Karpas-422 (cell line): ENCODE measurements at places on chromosomes 7 and 10. TPM values are rescaled to one million over a fixed set of nuclear protein-coding genes. Genes with fewer than 3 reads are reported as not detected.

- no peak for DNase-seq
These were observed 13.1 kb downstream of the PLEKHS1 start for GRCh38 chr10:113764582-113764981.

- DNase-seq, result peak; percentile 55
These were observed 140.4 kb downstream of the PIP4K2A start for GRCh38 chr10:22573820-22574569.

DNA sequence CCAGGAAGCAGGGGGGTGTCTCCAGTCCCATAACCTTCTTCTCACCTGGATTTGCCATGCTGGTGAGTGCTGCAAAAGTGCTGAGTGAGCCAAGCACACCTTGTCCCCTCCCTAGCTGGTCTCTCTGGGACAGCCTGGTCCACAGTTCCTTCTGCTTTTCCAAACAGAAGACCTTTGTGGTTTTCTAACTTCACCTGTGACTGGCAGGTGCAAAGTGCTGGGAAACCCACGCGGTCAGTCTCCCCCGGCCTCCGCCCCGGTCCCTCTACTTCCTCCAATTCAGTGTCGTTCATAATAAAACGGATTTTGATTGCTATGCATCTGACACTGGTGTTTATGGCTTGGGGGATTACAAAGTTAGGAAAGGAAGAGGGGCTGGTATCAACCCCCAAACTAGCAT lies 37.1 kb downstream of the RBAK start:
- no peak for DNase-seq

DNA sequence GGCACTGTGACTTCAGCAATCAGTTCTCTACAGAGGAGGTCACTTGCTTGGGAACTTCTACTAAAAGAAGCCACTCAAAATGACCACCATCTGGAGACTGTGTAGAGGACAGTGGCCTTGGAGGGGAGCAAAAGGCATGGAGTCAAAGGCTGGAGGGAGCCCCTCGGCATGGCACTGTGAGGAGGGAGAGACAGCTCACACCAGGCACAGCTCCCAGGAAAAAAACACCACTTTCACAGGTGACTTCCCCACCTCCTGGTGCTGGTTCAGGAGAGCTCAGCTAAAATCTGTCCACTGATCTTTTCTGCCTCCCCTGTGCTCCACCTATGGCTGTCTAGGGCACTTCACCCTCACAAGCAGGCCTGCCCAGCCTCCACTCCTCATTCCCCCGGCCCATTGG lies 649.4 kb upstream of the MGMT start:
- no peak for DNase-seq

DNA sequence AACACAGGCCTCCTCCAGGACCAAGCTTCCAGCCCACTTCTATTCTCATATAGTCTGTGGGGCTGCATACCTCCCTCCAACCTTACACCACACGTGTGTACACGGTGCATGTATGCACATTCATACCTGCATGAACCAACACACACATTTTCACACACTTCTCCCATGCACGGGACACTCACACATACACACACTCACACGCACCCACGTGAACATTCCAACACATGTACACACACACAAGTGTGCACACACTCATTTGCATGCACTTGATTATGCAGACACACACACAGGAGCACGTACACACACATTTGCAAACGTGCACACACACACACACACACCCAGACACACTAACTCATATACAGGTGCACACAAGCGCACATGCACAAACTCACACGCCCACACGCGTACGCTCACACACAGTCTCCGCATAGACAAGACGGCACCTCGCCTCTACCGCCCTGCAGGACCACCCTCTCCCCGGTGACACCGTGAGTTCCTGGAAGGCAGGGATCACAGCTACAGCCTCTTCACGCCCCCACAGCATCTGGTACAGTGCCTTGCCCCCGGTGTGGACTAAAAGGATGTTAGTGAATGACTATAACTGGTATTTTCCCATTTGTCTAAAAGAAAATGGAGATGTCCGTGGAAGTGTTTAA lies 263.8 kb downstream of the PTPRN2 start:
- DNase-seq, result no peak

- no peak for DNase-seq
These were observed 393.5 kb upstream of the ADARB2 start for GRCh38 chr10:2130705-2131305.

DNA sequence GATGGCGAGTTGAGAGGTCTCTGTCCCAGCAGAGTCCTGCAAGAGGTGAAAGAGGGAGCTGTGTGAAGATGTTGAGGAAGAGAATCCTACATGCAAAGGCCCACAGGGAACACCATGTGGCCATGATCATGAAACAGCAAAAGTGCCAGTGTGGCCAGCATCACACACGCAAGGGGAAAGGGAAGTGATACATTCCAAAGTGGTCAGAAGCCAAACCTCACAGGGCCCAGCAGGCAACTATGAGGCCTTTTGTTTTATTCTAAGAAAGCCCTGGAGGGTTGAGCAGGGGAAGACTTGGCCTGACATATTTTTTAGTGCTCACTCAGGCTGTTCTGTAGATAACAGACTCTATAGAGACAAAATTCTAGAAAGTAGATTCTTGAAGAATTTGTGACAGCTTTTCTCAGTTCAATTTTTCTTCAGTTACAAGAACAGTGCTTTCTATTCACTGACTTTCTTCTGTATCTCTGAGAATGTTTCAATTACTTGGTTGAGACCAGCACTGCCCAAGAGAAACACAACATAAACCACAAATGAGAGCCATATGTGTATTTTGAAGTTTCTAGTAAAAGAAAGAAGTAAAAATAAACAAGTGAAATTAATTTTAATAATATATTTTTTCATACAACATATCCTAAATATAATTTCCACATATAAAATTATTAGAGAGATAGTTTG lies 82.3 kb downstream of the HTR7 start:
- no peak for DNase-seq

DNA sequence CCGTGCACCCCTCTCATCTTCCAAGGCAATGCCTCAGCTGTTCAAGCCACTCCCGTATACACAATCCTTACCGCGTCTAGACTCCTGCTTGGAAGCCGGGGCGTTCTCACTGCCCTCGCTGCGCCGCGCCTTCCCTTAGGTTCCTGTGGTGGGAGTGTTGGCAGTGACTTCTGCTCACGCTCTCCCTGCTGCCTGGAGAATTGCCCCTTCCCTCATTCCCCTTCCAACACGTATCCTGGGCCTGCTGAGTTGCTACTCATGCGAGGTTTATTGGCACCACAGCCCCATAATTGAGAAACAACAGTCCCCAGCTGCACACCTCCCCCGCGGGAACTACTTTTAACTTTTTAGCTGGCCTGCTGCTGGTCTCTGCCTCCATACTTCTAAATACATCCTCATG lies 31.9 kb downstream of the RBM17 start:
- no peak for DNase-seq

GRCh38 chr10:99143011-99143410 lies 92.6 kb downstream of the HPSE2 start:
- no peak for DNase-seq

- peak; percentile 87 for DNase-seq
These were observed 117.3 kb downstream of the PRKAG2 start for GRCh38 chr7:151759591-151760042.

GRCh38 chr7:89021741-89022140 lies 226.2 kb upstream of the TEX47 start:
- no peak for DNase-seq

DNA sequence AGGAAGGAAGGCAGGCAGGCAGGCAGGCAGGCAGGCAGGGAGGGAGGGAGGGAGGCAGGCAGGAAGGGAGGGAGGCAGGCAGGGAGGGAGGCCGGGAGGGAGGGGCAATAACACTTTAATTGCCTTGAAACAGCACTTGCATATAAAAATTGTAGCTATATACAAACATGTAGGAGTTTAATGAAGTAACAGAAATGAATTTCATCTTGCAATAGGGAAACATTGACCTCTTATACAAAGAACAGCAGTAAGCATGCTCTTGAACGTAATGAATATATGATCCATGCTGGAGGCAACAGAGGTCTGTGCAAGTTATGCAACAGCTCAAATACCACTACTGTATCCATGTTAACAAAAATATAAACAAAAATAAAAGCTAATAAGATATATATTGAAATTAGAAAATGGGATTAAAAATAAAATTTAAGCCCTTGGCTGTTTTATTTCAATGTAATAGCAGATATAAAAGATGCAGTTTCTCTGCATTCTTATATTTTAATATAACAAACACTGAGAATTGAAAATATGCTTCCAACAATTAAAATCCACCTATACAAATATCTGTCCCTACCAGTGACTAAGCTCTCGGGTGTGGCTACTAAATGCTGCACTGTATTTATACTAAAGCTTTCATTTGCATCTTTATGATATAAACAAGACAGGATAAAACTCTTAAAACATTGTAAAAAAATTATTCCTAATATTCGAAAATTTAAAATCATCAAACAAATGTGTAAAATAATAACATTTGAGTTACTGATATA lies 50.3 kb downstream of the CACNA2D1 start:
- DNase-seq, result no peak

- DNase-seq, result no peak
These were observed 678.2 kb downstream of the GRM8 start for GRCh38 chr7:126574276-126575250.

DNA sequence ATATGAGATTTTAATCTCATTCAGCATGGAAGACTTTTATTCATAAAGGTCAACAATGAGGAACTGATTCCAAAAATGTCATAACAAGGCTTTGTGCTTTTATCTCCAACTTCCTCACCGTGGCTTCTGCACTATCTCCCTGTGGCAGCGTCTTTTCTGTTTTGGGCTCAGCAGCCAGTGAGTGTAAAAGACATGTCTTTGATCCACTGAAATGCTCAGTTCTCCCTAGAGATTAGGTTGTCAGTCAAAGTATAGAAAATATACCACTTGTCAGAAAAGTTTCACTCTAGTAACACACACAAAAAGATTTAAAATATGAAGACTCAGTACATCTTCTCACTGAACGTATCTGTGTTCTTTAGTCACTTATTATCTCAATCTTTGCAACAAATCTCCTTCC lies 901.8 kb upstream of the ZWINT start:
- no peak for DNase-seq

DNA sequence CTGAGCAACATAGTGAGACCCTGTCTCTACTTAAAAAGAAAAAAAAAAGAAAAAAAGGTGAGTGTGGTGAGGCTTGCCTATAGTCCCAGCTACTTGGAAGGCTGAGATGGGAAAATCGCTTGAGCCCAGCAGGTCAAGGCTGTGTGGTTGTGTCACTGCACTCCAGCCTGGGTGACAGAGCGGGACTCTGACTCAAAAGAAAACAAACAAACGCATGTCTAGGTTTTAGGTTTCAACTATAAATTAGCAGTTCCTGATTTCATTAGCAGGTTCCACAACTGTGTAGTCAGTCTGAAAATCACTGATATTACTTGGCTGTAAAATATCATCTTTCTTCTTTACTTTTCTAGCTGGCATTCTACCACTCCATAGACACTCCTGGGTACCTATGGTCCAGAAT lies 155.7 kb upstream of the HGF start:
- DNase-seq, result no peak

GRCh38 chr7:36036590-36036989 lies 116.5 kb upstream of the EEPD1 start:
- no peak for DNase-seq

GRCh38 chr7:149205690-149206381 lies 10.5 kb downstream of the ZNF282 start:
- DNase-seq, result no peak

- DNase-seq, result peak; percentile 48
These were observed 479 bp downstream of the PNPLA8 start for GRCh38 chr7:108525327-108525984.

DNA sequence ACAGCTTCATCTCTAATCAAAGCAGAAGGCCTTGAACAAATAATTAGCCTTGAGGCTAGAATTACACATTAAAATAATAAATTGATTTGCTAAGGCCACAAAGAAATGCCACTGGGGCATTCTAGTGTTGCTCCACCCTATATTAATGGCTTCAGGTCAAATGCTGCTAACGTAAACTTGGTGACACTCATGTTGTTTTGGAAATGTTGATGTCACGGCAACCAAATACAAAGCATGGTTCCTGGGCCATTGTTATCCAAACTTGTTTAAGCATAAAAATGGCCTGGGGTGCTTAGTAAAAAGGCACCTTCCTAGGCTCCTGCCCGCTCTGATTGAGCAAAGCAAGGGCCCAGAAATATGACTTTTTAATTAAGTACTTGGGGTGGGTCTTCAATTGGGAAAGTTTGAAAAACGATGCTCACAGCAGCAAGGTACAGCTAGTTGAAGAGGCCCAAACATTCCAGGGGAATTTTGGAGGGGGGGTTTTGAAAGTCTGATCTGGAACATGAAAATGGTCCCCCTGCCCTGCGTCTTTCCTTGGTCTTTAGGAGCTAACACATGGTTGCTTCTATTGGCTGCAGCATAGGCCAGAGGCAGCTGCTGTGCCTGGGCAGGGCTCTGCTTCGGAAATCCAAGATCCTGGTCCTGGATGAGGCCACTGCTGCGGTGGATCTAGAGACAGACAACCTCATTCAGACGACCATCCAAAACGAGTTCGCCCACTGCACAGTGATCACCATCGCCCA lies 67.8 kb downstream of the ABCC2 start:
- no peak for DNase-seq

- DNase-seq, result no peak
These were observed 251.9 kb downstream of the EXOC4 start for GRCh38 chr7:133504825-133505224.

GRCh38 chr10:109835257-109835656 lies 88.1 kb downstream of the XPNPEP1 start:
- no peak for DNase-seq

DNA sequence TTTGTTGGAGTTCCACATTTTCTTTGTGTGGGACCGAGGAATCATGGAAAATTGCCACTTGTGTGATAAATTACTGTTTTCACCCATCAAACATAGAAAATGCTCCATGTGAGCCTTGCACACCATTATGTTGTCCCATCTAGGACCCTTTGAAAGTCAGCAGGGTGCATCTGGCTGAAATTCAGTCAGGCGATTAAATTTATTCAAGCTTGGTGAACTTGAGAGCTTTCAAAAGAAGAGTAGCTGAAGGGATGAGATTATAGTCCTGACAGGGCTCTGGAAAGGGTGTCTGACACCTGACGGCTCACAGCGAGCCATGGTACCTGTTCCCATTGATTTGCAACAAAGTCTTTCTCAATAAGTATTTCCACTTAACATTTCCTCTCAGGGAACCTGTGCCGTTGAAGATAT lies 399.7 kb upstream of the ETV1 start:
- DNase-seq, result no peak

The SPDYE9 gene
- not detected in 2 replicates for total RNA-seq

The ZNF273 gene
- total RNA-seq, result 16.2 and 22.0 TPM in 2 replicates

The TMEM213 gene
- not detected in 2 replicates for total RNA-seq

The MYL10 gene
- not detected in 2 replicates for total RNA-seq

The CLRN3 gene
- total RNA-seq, result not detected in 2 replicates

The RTKN2 gene
- total RNA-seq, result not detected in 2 replicates

The FAM25G gene
- not detected in 2 replicates for total RNA-seq

The CD36 gene
- not detected in 2 replicates for total RNA-seq

The THSD7A gene
- 0.29 TPM in 1 of 2 replicates, not detected in the other for total RNA-seq

The NCF1 gene
- 218 and 368 TPM in 2 replicates for total RNA-seq

The RNLS gene
- total RNA-seq, result not detected in 2 replicates

The NAT16 gene
- not detected in 2 replicates for total RNA-seq

The PALD1 gene
- 54.7 and 106 TPM in 2 replicates for total RNA-seq

The PPP1R17 gene
- 0.22 and 7.9 TPM in 2 replicates for total RNA-seq

The TEX47 gene
- not detected in 2 replicates for total RNA-seq
